ENCODE measurements at places on chromosomes 16 and 17. TPM values are rescaled to one million over a fixed set of nuclear protein-coding genes. Genes with fewer than 3 reads are reported as not detected.

DNA sequence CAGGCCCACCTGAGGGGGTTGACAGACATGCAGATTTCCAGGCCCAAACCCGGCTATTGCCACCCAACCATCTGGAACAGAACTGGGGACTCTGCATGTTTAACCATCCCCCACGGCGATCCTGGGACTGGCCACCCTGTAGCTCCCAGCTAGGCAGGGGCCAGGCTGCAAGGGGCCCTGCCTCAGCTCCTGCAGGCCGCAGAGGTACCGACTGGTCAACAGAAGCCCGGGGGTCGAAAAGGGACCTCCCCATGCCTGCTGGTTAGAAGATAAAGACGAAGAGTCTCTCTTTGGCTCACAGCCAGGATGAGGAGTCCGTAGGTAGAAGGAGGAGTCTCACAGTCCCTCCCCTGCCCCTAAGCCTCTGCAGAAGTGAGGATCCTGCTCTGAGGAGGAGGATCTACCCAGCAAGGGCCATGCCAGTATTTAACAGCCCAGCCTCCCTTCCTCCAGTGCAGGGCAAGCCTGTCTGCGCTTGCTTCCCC lies 223.4 kb upstream of the TNRC6C start:
- no peak for DNase-seq

Gene HSBP1
- 99.9 TPM for total RNA-seq

GRCh38 chr16:47469227-47469626 lies 8.1 kb downstream of the PHKB start:
- no peak for DNase-seq

- DNase-seq: peak; percentile 86
Measured at GRCh38 chr17:64679710-64680216, 17.7 kb upstream of the SMURF2 start.

- DNase-seq: no peak
Measured at GRCh38 chr17:59719526-59719925, 12.1 kb downstream of the VMP1 start.

Gene ATXN1L
- total RNA-seq: 12.3 TPM

DNA sequence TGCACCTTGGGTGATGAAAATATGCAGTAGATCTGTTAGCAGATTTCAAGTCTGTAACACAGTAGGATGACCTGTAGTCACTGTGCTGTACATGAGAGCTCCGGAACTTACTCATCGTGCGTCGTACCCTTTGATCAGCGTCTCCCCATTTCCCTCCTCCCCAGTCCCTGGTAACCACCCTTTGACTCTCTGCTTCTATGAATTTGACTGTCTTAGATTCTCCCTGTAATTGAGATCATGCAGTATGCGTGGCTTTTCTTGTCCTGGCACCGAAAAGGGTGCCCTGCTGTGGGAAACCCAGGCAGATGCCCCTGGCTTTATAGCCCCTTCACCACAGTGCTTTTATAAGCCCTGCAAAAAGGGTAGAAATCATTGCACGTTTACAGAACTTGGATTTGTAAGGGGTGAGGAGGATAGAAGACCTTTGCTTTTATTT lies 20.5 kb downstream of the CLEC16A start:
- DNase-seq: no peak

Gene KRTAP9-8
- not detected for total RNA-seq

Gene SECTM1
- total RNA-seq: 1.9 TPM

- DNase-seq: no peak
Measured at GRCh38 chr17:50279181-50279526, 4.9 kb downstream of the TMEM92 start.

GRCh38 chr16:84332975-84333684 lies 35.2 kb upstream of the ATP2C2 start:
- no peak for DNase-seq

Gene CDH13
- 68.9 TPM for total RNA-seq

Measured in dermis microvascular lymphatic vessel endothelial cell (primary cell).